ENCODE measurements at places on chromosomes 16 and 17.

- DNase-seq, result no peak
These were observed 612.1 kb upstream of the SALL1 start for GRCh38 chr16:51763072-51763661.

GRCh38 chr17:38907930-38908675 is 17.3 kb upstream of the LASP1NB start:
- no peak for DNase-seq

GRCh38 chr16:22784690-22785214 is 29.2 kb upstream of the HS3ST2 start:
- DNase-seq, result no peak

GRCh38 chr17:42421507-42422338 is 1.3 kb downstream of the CAVIN1 start:
- DNase-seq, result no peak

GRCh38 chr17:80793851-80794267 is 197.8 kb upstream of the CHMP6 start:
- DNase-seq, result no peak

DNA sequence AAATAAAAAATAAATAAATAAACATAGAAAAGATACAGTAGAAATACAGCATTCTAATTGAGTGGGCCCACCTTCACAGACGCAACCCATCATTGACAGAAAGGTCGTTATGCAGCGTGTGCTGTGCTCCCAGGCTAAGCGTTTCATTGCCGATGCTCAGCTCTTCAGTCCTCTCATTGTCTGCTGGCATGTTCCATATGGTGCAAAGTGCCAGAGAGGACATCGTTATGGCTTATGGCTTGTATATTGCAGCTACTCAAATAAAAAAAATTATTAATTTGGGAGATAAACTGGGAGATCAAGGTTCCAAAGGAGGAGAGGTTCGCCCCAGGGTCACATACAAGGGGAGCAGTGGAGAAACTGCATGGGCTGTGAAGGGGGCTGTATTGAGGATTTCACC is 11.3 kb upstream of the UBALD2 start:
- no peak for DNase-seq

DNA sequence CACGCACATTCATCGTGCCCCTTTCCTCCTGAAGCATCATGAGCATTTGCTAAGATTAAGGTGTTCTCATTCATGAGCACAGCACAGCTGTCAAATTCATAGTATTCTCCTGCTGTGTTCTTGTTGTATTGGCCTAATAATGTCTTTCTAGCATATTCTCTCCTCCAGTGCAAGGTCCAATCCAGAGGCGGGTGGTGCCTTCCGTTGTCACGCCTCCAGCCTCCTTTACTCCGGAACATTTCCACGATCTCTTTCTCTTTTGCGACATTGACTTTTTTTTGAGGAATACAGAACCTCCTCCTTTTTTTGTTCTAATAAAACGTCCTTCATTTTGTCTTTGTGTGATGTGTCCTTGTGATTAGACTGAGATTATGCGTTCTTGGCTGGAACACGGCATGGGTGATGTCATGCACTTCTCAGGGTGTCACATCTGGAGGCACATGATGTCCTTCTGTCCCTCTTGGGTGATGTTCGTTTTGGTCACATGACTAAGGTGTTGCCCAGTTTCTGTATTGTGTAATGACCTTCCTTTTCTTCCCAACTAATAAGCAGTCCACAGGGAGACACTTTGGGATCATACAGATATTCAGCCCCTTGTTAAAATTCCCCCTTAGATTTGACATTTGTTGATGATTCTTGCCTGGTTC is 66.3 kb downstream of the CLEC16A start:
- no peak for DNase-seq

DNA sequence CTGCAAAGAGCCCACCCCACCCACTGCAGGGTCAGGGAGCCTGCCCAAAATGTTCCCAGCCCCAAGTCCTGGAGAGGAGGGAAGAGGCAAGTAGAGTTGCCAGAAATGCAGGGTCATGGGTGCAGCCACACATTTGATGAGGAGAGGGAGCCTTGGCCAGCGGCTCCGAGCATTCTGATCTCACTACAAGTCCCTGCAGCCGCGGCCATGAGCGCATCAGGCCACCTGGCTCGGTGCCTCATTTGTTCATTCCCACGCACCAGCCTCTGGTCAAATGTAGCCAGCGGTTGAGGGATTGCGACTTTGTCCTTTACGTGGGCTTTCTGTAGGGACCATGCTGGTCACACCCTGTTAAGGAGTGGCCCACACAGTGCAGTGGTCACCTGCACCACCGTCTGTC is 48.7 kb downstream of the PGS1 start:
- DNase-seq, result no peak

DNA sequence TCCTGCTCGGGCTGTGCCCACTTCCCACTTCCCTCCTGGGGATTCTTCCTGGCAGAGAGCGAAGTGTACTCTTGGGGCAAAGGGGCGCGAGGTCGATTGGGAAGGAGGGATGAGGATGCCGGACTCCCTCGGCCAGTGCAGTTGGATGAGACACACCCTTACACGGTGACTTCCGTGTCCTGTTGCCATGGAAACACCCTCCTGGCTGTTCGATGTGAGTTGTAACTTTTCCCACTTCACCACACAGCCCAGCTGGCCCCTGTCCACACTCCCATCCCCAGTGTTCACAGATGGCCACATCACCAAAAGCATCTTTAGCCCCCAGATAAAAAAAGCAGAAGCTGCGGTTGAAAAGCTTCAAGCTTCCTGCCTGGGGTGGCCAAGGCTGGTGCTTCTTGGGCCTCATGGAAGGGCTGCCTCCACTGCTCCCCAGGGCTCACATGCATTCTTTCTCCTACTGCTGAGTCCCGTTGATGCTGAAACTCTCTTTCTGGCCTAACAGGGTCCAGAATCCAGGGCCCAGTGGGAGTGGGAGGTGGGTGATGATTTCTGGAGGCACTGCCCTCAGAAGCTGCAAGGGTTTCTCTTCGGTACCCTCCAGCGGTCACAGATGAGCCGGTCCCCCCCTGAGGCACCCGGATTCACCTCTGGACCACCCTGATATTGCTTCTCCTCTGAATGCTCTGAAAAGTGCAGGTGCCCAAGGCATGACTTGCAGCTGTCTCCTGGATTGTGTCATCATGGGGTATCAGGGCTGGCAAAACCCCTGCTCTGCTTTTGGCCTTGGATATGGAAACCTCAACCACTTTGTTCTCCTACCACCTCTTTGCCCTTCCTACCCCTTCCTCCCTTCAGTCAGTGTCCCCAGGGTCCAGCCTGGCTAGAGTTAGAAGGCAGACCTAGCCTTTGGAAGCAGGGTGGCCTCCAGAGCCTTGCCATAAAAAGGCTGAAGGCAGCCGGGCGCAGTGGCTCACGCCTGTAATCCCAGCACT is 2.2 kb upstream of the TRAF4 start:
- DNase-seq, result peak; percentile 66

- no peak for DNase-seq
These were observed 457.0 kb downstream of the CDH8 start for GRCh38 chr16:61579195-61579594.

All from GM20000 (cell line).